ENCODE measurements at places on chromosomes 6 and 20.

DNA sequence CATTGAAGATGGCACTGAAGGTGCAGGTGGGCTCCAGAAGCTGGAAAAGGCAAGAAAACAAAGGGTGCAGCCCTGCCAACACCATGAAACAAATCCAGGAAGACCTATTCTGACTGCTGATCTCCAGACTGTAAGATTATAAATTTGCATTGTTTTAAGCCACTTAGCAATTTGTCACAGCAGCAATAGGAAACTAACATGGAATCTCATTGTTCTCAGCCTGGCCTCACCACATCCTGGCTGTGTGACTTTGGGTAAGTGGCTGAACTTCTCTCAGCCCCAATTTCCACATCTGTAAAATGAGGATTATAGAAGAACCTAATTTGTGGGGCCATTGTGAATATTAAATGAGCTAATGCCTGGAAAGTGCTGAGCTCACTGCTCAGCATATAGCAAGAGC is 160.4 kb upstream of the MAFB start:
- no peak for DNase-seq

DNA sequence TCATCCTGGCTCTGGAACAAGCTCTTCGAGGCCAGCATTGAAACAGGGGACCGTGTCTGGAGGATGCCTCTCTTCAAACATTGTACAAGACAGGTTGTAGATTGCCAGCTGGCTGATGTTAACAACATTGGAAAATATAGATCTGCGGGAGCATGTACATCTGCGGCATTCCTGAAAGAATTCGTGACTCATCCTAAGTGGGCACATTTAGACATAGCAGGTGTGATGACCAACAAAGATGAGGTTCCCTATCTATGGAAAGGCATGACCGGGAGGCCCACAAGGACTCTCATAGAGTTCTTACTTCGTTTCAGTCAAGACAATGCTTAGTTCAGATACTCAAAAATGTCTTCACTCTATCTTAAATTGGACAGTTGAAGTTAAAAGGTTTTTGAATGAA is 3.6 kb upstream of the CDKN1A start:
- DNase-seq, result no peak

DNA sequence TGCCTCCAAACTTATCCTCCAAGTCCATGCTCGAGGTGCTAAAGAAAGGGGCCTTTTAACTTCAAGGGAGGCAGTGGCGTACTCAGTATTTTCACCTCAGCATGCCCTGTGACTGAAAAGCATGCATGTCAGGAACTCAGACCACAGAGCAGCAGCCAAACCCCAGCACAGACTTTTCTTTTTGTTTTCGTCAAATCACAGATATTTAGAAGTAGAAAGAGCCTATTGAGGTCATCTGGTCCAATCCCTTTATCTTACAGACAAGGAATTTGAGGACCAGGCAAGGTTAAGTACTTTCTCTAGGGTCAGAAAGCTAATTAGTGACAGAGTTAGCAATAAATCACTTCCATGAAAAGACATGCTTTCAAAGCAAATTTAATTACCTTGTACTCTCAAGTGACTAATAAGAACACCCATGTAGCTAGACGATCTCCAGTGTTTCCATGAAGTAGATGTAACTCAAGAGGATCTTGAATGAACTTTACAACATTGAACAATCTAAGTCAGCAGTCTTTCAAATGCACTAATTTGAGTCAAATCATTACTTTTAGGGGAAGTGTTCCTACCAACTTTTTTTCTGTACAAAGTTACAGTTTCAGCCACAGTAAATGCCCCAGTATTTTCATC is 35.9 kb downstream of the MOXD1 start:
- DNase-seq, result no peak

GRCh38 chr6:140285471-140285870 is 911.0 kb upstream of the CITED2 start:
- DNase-seq, result no peak

DNA sequence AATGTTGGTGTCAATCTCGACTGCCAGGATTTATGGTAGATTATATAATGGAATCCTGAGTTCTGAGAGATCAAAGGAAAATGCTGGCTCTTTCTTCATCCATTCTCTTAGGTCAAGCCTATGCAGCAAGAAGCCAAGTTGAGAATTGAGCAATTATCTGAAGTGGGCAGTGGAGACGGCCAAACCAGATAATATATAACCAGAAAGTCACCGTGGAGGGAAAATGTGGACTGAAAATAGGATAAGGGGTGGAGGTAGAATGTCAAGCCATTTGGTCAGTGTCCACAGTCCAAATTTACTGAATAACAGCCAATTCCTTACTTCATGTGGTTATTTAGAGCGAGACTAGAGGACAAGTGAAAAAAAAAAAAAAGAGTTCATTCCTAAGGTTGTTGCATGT is 107.8 kb upstream of the ESR1 start:
- no peak for DNase-seq

DNA sequence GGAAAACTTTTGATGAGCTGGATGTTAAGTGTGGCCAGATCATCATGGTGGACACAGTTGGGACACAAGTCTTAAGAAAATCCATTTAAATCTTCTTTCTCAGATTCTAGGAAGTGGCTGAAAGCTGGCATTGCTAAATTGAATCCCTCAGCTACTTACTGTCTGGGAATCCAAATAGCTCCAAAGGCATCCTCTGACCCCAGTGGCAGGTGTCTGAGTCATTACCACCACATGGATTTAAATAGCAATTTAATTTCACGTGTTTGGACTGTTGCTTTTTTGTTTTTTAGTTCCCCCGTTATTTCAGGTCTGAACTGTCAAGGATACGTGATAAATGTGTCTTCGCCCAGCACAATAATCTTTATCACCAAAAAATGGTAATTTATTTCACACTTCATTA is 33.2 kb upstream of the HDGFL1 start:
- no peak for DNase-seq

DNA sequence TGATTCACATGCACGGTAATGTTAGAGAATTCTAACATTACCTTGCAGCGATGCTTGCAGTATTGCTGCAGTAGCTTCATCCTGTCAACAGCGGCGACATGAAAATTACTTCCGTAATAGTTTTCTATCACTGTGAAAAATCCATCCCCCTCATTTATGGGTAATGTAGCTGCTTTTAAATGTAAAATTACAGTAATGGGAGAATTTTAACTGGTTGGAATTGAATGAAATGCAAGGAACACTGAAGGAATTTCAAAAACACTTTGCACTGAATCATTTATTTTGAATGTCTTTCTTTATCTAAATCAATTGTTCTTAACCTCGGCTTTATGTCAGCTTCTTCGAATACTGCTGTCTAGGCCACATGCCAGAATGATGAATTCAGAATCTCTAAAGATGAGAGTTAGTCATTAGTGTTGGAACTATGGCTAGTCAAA is 102.4 kb upstream of the HIVEP1 start:
- no peak for DNase-seq

- no peak for DNase-seq
Measured at GRCh38 chr6:159726255-159726917, 920 bp upstream of the WTAP start.

- no peak for DNase-seq
Measured at GRCh38 chr6:40505191-40505810, 81.9 kb downstream of the LRFN2 start.

- no peak for DNase-seq
Measured at GRCh38 chr6:67141005-67141404, 1434.0 kb upstream of the EYS start.

DNA sequence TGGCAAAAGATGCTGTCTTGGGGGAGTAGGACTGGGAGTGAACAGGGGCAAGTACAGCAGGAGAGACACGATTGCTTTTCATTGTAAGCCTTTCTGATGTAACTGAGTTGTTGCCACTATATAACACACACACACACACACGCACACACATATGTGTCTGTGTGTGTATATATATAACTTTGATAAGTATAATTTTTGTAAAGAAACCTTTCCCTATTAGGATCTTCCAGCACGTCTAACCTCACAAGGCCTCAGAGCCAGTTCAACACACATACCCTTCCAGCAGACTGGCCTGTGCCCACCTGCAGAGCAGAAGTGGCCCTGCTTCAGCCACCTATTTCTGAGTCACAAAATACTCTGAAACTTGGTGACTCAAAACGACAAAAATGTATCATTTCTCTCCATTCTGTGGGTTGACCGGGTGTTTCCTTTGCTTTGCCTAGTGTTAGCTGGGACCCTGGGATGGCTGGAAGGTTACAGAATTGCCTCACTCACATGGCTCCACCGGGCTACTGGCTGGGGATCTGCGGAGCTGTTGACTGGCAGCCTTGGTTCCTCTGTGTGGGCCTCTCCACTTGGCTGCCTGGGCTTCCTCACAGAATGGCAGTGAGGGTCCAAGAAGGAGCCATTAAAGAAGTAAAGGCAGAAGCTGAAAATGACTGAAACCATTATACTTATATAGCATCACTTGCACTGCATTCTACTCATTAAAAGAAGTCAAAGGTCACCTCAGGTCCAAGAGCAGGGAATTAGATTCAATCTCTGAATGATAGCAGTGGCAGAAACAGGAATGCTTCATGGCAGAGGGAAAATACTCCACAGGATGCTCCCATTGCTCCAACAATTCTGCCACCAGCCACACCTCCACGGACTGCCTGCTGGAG is 126.4 kb downstream of the BANF2 start:
- peak; percentile 50 for DNase-seq

- DNase-seq, result peak; percentile 27
Measured at GRCh38 chr6:130018744-130019325, 454 bp downstream of the L3MBTL3 start.

DNA sequence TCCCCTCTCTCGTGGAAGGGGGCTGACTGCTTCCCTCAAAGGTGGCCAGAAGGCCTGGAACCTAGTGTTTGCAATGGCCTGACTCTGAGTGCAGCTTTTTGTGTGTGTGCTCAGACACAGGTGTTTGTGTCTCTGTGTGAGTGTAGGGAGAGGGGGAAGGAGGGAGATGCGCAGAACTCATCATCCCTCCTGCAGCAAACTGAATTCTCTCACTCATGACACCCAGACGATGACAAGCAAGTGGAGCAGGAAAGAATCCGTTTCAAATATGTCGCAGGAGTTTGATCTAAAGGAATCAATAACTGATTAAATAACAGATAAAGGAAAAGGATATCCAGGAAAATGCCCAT is 101.4 kb downstream of the TNFAIP3 start:
- no peak for DNase-seq

DNA sequence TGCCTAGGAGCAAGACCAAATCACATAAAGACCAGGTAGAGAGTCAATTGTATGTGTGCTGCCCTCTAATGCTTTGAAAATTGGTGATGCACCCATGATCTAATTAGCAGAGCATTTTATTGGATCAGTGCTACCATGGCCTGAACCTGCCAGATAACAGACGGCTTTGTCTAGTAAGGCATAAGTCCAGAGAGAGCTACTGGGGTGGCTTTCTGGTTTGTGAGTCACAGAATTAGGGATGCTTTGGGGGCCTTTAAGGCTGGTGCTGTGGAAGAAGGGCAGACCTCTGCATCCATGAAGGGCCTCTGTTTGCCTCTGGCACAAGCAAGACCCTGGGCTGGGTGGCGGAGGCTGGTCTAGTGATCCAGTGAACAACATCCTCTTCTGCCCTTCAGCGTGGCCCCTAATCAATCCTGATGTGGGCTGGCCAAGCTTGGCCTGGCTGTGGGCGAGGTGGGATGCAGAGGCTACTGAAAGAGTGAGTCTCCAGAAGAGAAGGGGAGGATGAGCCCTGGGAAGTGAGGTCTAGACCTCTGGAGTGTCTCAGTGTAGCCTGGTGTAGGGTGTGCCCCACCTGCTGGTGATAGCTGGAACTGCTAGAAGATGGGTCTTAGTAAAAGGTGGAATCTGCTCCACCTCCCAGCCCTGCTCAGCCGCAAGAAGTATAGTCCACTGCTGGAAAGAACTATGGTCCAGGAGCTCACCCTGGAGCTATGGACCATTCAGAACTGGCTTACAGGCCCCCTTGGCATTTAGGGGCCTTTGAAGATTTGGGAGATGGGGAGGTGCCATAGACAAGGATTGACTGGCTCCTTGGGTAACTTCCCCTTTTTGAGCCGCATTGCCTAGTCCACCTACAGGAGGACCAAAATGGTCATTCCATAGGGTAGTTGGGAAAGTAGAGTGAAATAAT is 36.7 kb upstream of the AAR2 start:
- DNase-seq, result peak; percentile 78

GRCh38 chr6:12241493-12242175 is 48.5 kb upstream of the EDN1 start:
- DNase-seq, result no peak

- DNase-seq, result no peak
Measured at GRCh38 chr6:75266716-75267291, 17.8 kb downstream of the TMEM30A start.

Measured in activated T-cell treated with anti-CD3 and anti-CD28 coated beads, Interleukin-2, amount 50 U/mL, for 72 hours (primary cell).